ENCODE measurements at places on chromosomes 3 and 15. TPM values are rescaled to one million over a fixed set of nuclear protein-coding genes. Genes with fewer than 3 reads are reported as not detected.

PCSK6 gene
- total RNA-seq, result not detected

NPAP1 gene
- not detected for total RNA-seq

SYNPR gene
- total RNA-seq, result not detected

CLDN18 gene
- not detected for total RNA-seq

RETNLB gene
- total RNA-seq, result not detected

POC1A gene
- 8.1 TPM for total RNA-seq

CHRNA5 gene
- 39.4 TPM for total RNA-seq

Data from H4 (cell line).